ENCODE measurements at places on chromosomes 16 and 17.

DNA sequence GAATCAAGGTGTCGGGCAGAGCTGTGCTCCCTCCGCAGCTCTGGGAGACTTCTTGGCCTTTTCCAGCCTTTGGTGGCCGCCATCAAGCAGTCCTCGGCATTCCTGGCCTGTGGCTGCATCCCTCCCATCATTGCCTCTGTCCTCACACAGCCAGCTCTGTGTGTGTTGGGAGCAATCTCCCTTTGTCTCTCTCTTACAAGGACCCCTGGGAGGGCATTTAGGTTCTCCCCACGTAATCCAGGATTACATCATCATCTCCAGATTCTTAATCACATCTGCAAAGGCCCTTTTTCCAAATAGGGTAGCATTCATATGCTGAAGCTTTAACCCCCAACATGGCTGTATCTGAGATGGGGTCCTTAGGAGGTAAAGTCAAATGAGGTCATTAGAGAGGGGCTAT, 4.1 kb upstream of the DNAH17 start:
- DNase-seq, result no peak

- peak; percentile 81 for DNase-seq
These were observed 28.1 kb downstream of the KIAA0513 start for GRCh38 chr16:85055493-85056210.

DNA sequence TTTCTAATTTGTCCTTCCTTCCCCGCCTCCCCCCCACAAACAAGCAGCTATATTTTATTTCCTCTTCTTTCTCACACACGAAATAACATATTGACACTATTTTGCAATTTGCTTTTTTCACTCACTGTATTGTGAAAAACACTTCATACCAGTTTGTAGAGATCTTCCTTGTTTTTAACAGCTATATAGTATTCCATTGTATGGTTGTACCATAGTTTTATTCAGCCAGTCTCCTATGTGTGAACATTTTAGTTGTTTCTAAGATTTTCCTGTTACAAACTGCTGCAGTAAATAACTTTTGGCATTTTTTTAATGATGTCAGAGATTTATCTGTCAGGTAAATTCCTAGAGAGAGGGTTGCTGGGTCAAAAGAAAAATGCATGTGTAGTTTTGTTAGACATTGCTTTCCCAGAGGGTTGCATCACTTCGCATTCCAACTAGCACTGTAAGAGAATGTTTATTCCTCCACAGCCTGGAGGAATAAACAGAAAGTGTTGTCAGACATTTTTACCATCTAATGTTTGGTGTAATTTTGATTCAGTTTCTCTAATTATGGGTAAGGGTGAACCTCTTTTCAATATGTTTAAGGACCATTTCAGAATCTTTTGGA, 101.2 kb downstream of the MRTFB start:
- DNase-seq, result no peak

DNA sequence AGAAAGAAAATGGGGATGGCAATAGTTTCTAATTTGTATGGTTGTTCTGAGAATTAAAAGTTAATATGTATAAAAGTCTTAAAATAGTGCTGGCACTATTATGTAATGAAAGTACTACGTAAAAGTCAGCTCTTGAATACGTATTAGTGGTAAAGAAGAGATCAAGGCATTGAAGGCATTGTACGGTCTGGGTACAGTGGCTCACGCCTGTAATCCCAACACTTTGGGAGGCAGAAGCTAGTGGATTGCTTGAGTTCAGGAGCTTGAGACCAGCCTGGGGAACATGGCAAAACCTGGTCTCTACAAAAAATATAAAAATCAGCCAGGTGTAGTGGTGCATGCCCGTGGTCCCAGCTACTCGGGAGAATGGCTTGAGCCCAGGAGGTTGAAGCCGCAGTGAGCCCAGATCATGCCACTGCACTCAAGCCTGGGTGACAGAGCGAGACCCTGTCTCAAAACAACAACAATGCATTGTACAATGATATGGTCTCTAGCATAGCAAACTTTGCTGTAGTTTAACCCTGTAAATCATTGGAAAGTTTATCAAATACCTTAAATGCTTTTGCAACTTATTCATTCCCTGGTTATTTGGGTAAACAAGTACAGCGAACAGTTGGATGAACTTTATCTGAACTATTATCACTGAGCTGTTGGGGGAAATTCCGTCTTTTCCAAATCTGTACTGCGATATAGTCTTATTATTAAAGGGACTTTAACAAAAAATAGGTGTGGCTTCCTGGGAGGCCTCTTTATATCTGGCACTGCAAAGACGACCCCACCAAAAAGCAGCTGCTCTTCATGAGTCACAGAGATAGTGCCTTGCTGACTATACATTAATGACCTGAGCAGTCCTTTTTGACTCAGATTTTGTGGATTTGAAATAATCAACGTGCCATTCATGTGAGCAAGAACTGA, 73.6 kb downstream of the GPRC5B start:
- no peak for DNase-seq
